NCI-H526 treated with DMSO at 0.1 percent for 48 hours (cell line): ENCODE measurements at places on chromosomes 2 and 18.

- no peak for DNase-seq
These were observed 583.0 kb downstream of the THSD7B start for GRCh38 chr2:137348301-137348700.

GRCh38 chr2:42223067-42223854 is 54.1 kb downstream of the EML4 start:
- DNase-seq = no peak

DNA sequence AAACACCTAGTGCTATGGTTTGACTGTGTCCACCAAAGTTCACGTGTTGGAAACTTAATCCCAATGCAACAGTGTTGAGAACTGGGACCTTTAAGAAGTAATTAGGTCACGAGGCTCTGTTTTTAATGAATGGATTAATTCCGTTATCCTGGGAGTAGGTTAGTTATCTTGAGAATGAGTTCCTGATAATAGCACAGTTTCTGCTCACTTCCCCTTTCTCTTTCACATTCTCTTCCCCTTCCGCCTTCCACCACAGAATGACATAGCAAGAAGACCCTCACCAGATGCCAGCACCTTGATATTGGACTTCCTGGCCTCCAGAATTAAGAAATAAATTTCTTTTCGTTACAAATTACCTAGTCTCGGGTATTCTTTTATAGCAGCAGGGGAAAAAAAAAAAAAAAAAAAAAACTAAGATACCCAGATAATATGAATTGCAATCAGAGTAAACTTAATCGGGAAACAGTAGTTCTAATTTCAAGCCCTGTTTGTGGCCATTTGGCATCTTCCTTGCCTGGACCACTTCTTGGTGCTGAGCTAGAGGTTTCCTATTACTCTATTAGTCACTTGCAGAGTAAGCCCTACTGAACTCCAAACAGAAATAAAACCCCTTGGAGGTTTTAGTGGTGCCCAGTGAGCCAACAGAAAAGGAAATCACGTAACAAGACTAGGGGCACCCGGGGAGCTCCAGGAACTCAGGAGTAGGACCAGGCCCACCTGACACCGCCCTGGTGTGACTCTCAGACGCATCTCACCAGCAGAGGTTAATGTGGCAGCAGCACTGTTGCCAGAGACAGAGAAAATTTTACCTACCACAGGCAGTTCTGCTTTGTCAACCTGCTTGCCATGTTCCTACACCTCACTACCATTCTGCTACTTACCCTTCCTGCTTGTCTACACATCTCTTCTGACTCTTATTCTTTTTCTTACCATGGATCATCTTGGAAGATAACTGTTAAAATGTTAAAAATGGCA is 147.6 kb upstream of the CAB39 start:
- no peak for DNase-seq

GRCh38 chr2:104844807-104845551 is 8.9 kb upstream of the POU3F3 start:
- no peak for DNase-seq

DNA sequence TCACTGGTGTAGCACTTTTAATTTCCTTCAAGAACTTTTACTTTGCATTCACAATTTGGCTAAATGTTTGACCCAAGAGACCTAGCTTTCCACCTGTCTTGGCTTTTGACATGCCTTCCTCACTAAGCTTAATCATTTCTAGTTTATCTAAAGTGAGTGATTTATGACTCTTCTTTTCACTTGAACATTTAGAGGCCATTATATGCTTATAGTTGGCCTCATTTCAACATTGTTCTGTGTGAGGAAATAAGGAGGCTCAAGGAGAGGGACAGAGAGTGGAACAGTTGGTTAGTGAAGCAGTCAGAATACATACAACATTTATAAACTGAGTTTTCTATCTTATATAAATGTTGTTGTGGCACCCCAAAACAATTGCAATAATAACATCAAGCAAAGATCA is 489.3 kb upstream of the CDH2 start:
- no peak for DNase-seq

- no peak for DNase-seq
These were observed 62.2 kb downstream of the RBMS1 start for GRCh38 chr2:160431441-160431840.

- no peak for DNase-seq
These were observed 25.0 kb downstream of the WIPF1 start for GRCh38 chr2:174572556-174572955.

GRCh38 chr2:201472411-201472810 is 20.9 kb downstream of the STRADB start:
- no peak for DNase-seq

GRCh38 chr18:51184091-51184457 is 13.4 kb downstream of the MEX3C start:
- DNase-seq = no peak

GRCh38 chr2:166539340-166540162 is 45.5 kb upstream of the SCN7A start:
- peak; percentile 56 for DNase-seq

- DNase-seq = no peak
These were observed 961.4 kb downstream of the DSC3 start for GRCh38 chr18:30081122-30081521.

GRCh38 chr2:222592176-222592575 is 63.7 kb downstream of the FARSB start:
- DNase-seq = no peak

DNA sequence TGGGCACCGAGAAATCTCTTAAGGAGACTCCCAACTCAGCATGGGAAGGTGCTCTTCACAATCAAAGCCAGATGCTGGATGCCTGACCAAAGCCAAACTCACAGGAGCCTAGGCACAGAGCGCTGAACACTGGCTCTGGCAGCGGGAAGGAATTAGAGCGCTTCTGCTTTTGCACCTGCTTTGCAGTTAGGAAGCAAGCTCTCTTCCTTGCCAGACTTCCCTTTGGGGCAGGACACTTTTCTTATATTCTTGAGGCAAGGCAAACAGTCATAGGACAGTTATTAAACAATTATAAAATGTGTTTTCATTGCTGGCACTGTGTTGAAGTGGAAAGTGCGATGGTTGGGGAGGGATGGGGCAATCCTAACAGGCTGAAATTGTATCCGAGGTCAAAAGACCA is 79.6 kb upstream of the DNMT3A start:
- no peak for DNase-seq

GRCh38 chr2:65580824-65581223 is 148.4 kb upstream of the SPRED2 start:
- DNase-seq = no peak
